ENCODE measurements at places on chromosomes 5 and 9.

DNA sequence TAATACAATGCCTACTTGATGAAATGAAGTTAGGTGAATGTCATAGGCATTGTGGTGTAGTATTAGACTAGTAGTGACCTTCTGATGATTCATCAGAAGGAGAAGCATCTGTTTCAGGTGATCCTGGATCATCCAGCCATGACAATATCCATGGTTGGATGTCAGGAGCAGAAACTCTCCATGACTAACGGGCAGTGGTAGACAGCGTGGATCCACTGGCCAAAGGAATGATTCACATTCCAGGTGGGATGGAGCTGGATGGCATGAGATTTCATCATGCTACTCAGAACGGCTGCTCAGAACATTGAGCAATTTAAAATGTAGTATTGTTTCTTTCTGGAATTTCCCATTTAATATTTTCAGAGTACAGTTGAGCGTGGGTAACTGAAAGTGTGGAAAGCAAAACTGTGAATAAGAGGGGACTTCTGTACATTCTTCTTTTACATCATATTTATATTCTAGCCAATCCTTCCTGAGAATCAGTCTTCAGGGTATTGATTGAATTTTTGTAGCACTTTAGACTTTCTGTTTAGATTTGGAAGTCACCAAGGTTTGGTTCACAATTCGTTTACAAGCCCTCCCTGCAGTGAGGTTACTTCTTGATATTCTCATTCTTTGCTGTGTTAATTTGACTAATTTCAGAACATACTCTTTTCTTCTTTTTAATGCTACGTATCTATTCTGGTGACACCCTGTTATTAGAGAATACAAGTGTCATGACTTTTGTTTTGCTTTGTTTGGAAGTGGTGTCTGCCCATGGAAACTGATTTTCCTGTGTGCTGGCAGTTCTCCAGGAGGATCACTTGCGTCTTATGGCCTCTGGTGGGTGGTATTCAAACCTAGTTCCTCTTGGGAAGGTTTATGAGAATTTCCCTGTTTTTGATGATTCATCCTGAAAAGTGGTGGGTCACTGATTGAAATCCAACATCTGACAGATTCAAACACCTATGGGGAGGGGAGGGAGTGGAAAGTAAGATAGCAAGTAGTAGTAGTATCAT is 12.2 kb upstream of the CLINT1 start:
- no peak for DNase-seq

DNA sequence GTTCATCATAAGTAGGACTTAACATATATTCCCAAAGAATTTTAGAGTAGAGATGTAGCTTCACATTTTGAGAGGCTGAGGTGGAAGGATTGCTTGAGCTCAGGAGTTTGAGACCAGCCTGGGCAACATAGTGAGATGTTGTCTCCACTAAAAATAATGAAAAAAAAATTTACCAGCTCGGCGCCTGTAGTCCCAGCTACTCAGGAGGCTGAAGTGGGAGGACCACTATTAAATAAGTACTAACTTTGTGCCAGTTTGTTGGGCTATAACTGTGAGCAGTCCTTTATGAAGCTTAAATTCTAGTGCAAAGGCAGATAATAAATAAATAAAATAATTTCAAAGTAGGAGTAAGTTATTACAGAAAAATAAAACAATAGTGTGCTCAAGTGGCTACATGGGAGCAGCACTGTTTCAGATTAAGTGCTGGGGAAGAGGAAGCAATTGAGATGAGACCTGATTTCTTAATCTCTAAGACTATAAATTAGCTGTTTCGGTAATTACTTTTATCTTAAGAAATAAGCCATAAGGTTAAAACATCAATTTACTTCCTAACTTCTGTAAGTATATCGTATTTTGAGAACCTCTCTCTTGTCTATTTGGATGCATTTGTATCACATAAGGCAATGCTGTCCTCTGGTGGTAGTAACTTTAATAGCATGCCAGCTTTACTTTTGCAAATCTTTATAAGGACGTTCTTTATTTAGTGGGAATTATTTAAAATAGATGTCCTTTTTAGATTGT is 98.9 kb downstream of the CSNK1G3 start:
- no peak for DNase-seq

DNA sequence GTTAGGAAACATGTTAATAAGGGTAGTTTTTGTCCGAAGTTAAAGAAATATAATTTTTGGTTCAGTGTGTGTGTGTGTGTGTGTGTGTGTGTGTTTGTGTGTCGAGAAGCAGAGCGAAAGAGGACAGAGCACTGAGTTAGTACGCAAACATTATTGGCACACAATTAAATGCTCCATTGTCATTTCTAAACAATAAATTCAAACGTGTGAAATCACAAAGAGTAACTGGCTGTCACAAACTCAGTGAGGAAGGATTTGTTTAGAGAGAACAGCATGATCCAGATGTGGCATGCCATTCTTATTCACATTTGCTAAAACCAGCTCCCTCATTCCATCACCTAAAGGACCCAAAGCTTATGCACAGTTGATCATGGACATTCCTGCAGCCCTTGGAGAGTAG is 970.8 kb downstream of the DTWD2 start:
- DNase-seq = no peak

DNA sequence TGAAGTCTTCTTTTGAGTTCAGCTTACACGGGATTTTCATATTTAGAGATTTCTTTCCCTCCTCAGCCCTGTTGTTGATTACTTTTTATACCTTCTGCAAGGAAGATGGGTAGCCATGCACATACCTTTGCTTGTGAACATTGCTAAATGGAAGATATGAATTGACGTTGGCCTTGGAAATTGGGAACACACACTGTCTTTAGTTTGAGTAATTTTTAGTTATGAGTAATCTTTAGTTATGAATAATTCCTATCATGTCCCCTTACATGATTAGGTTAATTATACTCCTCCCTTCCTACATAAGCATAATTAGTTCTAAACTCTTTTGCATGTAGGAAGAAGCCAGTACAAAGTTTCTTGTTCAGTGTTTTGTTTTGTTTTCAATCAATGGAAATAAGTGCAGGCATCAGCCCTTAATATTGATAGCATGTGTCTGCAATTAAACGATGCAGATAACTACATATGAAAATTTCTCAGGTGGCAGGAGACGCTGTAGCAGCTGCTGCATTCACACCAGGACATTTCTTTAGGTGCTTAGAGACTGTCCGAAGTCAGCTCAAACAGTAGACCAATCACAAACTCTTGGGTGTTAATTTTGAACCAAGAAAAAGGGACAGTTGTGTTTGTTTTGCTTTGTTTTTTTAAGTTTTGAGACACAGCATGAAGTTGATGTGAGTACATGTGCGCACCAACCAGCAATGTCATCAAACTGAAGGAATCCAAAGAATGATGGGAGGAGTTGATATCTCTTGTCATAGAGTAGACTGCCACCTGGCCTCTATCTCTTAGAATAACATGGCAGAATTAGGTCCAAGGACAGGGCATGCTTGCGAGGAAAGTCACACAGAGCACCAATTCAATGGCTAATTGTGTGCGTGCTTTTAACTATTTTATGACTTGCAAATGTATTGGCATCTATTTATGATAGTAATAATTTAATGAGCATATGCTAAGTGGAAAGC is 51.4 kb downstream of the SMARCA2 start:
- no peak for DNase-seq

- DNase-seq = no peak
These were observed 141.6 kb downstream of the BOD1 start for GRCh38 chr5:173474881-173475287.

- no peak for DNase-seq
These were observed 8.9 kb downstream of the NLN start for GRCh38 chr5:65730910-65731309.

- DNase-seq = no peak
These were observed 104.4 kb downstream of the THBS4 start for GRCh38 chr5:80139466-80139972.

- no peak for DNase-seq
These were observed 3.4 kb upstream of the CACFD1 start for GRCh38 chr9:133456409-133456808.

DNA sequence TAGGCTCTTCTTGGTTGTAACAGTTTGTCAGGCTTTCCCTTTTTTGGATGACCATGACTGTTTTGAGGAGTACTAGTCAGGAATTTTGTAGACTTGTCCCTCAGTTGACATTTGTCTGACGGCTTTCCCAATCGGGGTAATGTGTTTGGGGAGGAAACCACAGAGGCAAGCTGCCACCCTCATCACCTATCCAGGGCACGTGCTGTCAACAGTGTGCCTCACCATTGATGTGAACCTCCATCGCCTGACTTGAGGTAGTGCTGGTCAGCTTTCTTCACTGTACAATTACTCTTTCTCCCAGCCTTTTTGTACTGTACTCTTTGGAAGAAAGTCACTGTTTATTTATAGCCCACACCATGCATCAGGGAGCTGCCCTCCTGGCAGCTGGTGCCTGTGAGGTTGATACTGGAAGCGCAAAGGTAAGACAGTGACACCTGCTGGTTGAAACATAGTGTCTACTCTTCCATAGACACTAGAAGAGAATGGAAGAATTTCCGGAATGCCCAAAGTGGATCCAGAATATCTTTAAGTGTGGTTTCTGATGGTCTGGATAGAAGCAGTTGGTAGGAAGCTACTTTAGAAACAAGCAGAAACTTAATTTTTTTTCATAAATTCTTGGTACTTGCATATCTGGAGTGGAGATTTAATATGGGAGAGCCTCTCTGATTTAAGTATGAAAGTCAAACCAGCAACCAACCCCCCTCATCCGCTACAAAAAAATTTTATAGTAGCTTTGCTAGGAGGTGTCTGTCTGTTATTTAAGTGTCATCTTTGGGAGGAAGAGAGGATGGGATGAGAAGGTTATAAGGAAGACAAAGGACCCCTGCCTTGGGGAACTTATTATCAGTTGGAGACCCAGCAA is 69.3 kb downstream of the SNX30 start:
- DNase-seq = no peak

DNA sequence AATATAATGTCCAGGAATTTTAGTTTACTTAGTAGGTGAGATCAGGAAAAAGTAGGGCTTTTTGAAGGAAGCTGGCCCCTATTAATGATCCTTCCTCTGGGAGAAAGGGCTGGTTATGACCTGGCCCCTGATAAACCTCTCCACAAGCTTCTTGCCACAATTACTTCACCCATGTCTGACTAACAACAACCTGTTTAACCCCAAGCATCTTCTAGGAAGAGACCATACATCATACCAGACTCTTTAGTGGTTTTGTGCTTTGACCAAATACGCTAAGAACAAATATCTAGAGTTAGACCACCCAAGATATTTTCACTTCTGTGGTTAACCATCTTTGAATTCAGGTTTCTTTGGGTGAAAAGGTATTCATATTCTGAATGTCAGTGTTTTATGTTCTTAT is 174.0 kb upstream of the SLC27A6 start:
- DNase-seq = no peak
